Right cardiac atrium (tissue), 5 donors: ENCODE measurements at places on chromosomes 11 and 22. TPM values are rescaled to one million over a fixed set of nuclear protein-coding genes. Genes with fewer than 3 reads are reported as not detected.
A peak's percentile ranks its signal among the peaks of the same experiment; 100 is the strongest.

The MYOD1 gene
- not detected for total RNA-seq

The PATE2 gene
- not detected for total RNA-seq

The CTSF gene
- 103 TPM for total RNA-seq

The USP2 gene
- 57.3 TPM for total RNA-seq

The NCAM1 gene
- 303 TPM for total RNA-seq

- DNase-seq, result no peak
Observed at GRCh38 chr11:75463106-75463774, 30.2 kb upstream of the KLHL35 start.

- DNase-seq, result no peak
Observed at GRCh38 chr22:46858181-46858771, 95.8 kb downstream of the TBC1D22A start.

DNA sequence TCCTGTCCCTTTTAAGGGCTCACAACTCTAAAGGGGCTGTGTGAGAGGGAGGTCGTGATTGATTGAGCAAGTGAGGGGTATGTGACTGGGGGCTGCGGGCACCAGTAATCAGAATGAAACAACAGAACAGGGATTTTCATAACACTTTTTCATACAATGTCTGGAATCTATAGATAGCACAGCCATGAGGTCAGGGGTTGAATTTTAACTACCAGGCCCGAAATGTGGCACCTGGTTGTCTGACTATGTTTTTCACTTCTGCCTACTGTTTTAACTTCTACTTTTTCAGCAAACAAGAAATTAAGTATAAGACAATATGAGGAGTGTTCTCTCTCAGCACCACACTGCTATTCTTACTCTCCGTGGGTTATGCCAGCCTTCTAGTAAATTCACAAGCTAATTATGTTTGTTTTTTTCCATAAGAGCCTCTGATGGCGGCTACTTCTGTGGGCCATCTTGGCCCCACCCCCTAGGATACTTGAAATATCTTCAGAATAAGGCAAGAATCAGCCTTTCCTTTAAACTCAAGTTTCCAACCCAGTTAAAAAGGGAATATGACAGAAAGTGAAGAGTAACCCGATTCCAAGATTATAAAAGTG lies 552.8 kb upstream of the CHORDC1 start:
- no peak for DNase-seq

GRCh38 chr11:132649277-132649676 lies 883.0 kb downstream of the OPCML start:
- no peak for DNase-seq

DNA sequence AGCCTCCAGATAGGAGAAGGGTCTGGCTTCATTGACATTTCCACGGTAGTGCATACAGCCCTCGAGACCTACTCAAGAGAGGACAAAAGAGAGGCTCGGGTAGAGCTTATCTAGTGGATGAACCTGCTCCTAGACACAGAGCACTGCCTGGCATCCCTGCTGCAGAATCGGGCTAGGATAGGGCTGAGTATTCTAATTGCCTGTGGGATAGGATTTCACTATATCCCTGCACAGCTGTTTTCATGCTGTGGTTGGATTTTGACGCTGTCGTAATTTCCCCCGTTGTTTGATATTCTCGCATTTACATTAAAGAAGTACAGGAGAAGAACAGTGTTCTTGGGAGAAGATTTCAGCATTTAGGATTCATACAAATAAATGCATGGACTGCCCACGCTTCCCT lies 107.8 kb downstream of the KIRREL3 start:
- DNase-seq, result no peak

DNA sequence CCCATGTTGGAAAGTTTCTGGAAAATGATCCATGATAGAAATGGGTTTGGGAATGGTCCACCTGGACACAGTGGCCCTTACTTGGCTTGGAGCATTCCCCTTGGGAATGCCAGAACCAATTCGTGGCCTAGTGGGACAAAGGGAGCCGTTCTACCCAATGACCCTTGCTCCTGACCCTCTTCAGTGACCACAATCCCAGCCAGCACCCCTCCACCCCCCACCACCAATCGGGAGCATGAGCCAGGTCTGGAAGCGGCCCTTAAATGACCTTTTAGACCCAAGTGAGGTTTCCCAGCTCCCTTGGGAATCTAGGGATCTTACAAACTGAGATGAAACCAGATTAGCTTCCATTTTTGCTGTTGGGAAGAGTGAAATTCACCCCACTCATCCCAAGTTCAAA lies 51.3 kb upstream of the CDON start:
- DNase-seq, result no peak

DNA sequence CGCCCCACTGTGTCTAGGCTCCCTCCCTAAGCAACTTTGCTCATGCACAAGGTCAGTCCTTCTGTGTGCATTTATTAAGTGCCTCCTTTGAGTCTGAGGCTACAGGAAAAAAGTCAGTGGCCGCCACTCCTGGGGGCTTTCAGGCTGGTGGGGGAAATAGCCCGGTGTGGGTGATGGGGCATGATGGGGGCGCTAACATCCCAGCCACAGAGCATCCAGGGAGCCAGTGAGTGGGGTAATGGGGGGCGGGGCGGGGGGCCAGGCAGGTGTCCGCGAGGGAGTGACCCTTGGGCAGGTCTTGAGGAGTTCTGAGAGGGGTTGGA lies 9.9 kb upstream of the EHD1 start:
- DNase-seq, result peak; percentile 50
